MG63 (cell line): ENCODE measurements at places on chromosomes 16 and 17. TPM values are rescaled to one million over a fixed set of nuclear protein-coding genes. Genes with fewer than 3 reads are reported as not detected.

Gene EVPLL
- not detected in 2 replicates for total RNA-seq

Gene KIF2B
- not detected in 2 replicates for total RNA-seq

Gene TMEM114
- total RNA-seq, result not detected in 2 replicates

Gene CES1
- 0.56 TPM in 1 of 2 replicates, not detected in the other for total RNA-seq

Gene OSGIN1
- 0.13 TPM in 1 of 2 replicates, not detected in the other for total RNA-seq

Gene SEPTIN12
- total RNA-seq, result not detected in 2 replicates

Gene LRRC46
- total RNA-seq, result not detected in 2 replicates

Gene TBC1D26
- not detected in 2 replicates for total RNA-seq

Gene HIC1
- 0.89 and 1.1 TPM in 2 replicates for total RNA-seq

Gene SLC52A1
- not detected in 2 replicates for total RNA-seq

Gene UTS2R
- total RNA-seq, result not detected in 2 replicates

Gene TSC2
- 24.1 and 64.4 TPM in 2 replicates for total RNA-seq

Gene SLFN12
- 9.1 and 10.0 TPM in 2 replicates for total RNA-seq

Gene SDK2
- total RNA-seq, result 0.33 TPM in 1 of 2 replicates, not detected in the other

Gene FBXW10
- not detected in 2 replicates for total RNA-seq

Gene DHX58
- total RNA-seq, result 1.0 and 3.2 TPM in 2 replicates

Gene ADPRM
- total RNA-seq, result 5.3 and 12.5 TPM in 2 replicates

Gene LITAFD
- total RNA-seq, result not detected in 2 replicates

Gene NAGPA
- total RNA-seq, result 43.8 and 55.4 TPM in 2 replicates

Gene RHBDL3
- total RNA-seq, result 0.42 and 0.89 TPM in 2 replicates

Gene SLFN14
- total RNA-seq, result not detected in 2 replicates

Gene LLGL2
- 0.39 and 3.9 TPM in 2 replicates for total RNA-seq

Gene ZNF624
- 1.9 and 2.8 TPM in 2 replicates for total RNA-seq

Gene ARL5C
- total RNA-seq, result not detected in 2 replicates

Gene KRT17
- total RNA-seq, result not detected in 2 replicates

Gene PRAC1
- not detected in 2 replicates for total RNA-seq

Gene PPP1R1B
- not detected in 2 replicates for total RNA-seq

Gene LPO
- total RNA-seq, result not detected in 2 replicates

Gene CD300LB
- total RNA-seq, result not detected in 2 replicates

Gene PSMB3
- total RNA-seq, result 494 and 524 TPM in 2 replicates

Gene KCNH6
- total RNA-seq, result not detected in 2 replicates

Gene CRHR1
- not detected in 2 replicates for total RNA-seq

Gene METTL22
- total RNA-seq, result 27.4 and 30.4 TPM in 2 replicates

Gene CCDC200
- not detected in 2 replicates for total RNA-seq

Gene ATP2C2
- total RNA-seq, result not detected in 2 replicates

Gene DLG4
- 7.5 and 15.3 TPM in 2 replicates for total RNA-seq

Gene KRTAP9-2
- not detected in 2 replicates for total RNA-seq

Gene ZNF778
- 1.8 and 5.1 TPM in 2 replicates for total RNA-seq

Gene RAB26
- total RNA-seq, result not detected in 2 replicates

Gene NLRC3
- total RNA-seq, result 0.03 TPM in 1 of 2 replicates, not detected in the other
